Type B pancreatic cell (in vitro differentiated cells): ENCODE measurements at places on chromosomes 5 and 9. TPM values are rescaled to one million over a fixed set of nuclear protein-coding genes. Genes with fewer than 3 reads are reported as not detected.

ACTBL2 gene
- total RNA-seq, result not detected in 2 replicates

- H3K27me3 ChIP-seq, result no peaks in the 10 kb centered on the region
- no peaks in the 10 kb centered on the region for H3K36me3 ChIP-seq
- no peak overlapping the region for H3K4me3 ChIP-seq
- no peak overlapping the region for H3K27ac ChIP-seq
- no peak for DNase-seq
Measured at GRCh38 chr9:137110147-137110910, 4.2 kb downstream of the DPP7 start.

- DNase-seq, result no peak
- peak overlapping the region; percentile 3 for H3K4me3 ChIP-seq
- peaks cover 4% of the 10 kb centered on the region for H3K36me3 ChIP-seq
- no peaks in the 10 kb centered on the region for H3K27me3 ChIP-seq
- peaks cover 11% of the 10 kb centered on the region for H3K4me1 ChIP-seq
Measured at GRCh38 chr5:104540448-104540847, 977.9 kb upstream of the NUDT12 start.

DNA sequence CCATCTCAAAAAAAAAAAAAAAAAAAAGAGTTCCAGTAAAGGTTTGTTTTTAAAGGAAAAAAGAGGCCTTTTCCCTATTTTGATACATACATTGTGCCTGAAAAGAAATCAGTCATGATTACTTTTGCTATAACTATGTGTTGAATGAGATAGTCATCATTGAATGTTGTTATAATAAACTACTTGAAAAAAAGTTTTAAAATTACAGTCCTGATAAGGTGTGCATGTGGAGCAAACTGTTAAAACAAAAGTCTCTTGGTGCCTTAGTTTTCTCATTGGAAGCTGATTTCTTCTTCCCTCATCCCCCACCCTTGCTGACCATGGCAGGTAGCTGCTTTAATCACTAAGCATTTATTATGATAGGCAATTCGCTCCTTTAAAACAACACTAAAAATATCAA is 172.3 kb upstream of the TBCA start:
- no peak for DNase-seq
- H3K36me3 ChIP-seq, result no peaks in the 10 kb centered on the region
- H3K4me1 ChIP-seq, result no peaks in the 10 kb centered on the region
- no peak overlapping the region for H3K4me3 ChIP-seq
- peaks cover 76% of the 10 kb centered on the region for H3K27me3 ChIP-seq

GRCh38 chr9:16627967-16628366 is 242.5 kb downstream of the BNC2 start:
- peaks cover 4% of the 10 kb centered on the region for H3K36me3 ChIP-seq
- peak overlapping the region; percentile 55 for H3K4me3 ChIP-seq
- no peaks in the 10 kb centered on the region for H3K27me3 ChIP-seq
- peak overlapping the region; percentile 21 for H3K27ac ChIP-seq
- DNase-seq, result no peak
- H3K4me1 ChIP-seq, result peaks cover 55% of the 10 kb centered on the region

- no peaks in the 10 kb centered on the region for H3K4me1 ChIP-seq
- no peaks in the 10 kb centered on the region for H3K36me3 ChIP-seq
- H3K27ac ChIP-seq, result no peak overlapping the region
- H3K4me3 ChIP-seq, result no peak overlapping the region
- H3K27me3 ChIP-seq, result no peaks in the 10 kb centered on the region
- DNase-seq, result no peak
Measured at GRCh38 chr9:20048985-20049384, 260.1 kb upstream of the SLC24A2 start.

DNA sequence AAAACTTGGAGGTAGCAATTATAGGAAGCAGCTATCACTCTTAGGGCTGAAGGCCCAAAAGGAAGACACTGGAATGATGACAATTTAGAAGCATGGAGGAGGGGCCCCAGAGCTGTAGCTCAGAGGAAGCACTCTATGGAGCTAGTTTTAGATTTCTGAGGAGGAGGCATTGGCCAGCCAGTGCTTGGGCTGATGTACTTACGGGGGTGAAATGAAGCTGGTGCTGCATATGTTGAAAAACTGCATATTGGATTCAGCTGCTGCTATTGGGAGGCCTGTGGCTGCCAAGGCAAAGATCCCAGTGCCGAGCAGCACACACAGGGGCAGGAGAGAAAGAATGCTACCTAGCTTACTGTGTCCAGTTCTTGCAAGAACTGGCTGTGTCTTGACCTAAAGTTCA is 53.9 kb upstream of the HMHB1 start:
- H3K4me1 ChIP-seq, result peaks cover 8% of the 10 kb centered on the region
- DNase-seq, result no peak
- no peak overlapping the region for H3K27ac ChIP-seq
- no peak overlapping the region for H3K4me3 ChIP-seq
- H3K36me3 ChIP-seq, result no peaks in the 10 kb centered on the region

- H3K27ac ChIP-seq, result no peak overlapping the region
- H3K27me3 ChIP-seq, result peaks cover 3% of the 10 kb centered on the region
- no peak for DNase-seq
- no peak overlapping the region for H3K4me3 ChIP-seq
- H3K4me1 ChIP-seq, result no peaks in the 10 kb centered on the region
Measured at GRCh38 chr5:132057498-132058255, 2.8 kb upstream of the IL3 start.

DNA sequence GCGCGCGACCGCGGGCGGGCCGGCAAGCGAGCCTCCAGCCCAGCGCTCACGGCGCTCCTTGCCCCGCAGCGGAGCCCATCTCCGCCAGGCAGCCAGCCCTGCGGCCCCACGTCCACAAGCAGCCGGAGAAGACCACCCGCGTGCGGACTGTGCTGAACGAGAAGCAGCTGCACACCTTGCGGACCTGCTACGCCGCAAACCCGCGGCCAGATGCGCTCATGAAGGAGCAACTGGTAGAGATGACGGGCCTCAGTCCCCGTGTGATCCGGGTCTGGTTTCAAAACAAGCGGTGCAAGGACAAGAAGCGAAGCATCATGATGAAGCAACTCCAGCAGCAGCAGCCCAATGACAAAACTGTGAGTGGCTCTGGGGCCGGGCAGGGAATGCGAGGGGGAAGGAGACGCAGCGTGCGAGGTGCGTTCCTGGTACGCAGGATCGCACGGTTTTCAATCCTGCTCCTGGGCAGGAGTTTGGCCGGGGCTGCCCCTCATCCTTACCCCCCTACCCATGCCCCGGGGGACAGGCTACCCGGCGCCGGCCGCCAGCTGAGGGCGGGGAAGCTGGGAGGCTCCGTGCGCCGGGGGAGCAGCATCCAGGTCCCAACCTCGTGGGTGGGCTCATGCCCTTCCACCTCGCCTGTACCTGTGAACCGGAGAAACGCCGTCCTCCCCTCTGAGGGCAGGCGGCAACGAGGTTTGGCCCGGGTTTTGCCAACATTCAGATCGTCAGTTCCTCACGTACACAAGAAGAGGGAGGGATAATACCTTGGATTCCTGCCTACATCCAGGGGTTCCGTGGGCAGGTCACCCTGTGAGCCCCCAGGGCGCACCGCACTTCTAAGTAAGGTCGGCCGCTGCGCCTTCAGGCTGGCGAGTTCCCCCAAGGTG is 6.6 kb downstream of the ISL1 start:
- DNase-seq, result no peak
- no peaks in the 10 kb centered on the region for H3K4me1 ChIP-seq
- H3K27ac ChIP-seq, result peak overlapping the region; percentile 43
- H3K27me3 ChIP-seq, result peaks cover 97% of the 10 kb centered on the region
- H3K4me3 ChIP-seq, result peak overlapping the region; percentile 87
